Testis (tissue), 5 donors: ENCODE measurements at places on chromosomes 13 and 19. TPM values are rescaled to one million over a fixed set of nuclear protein-coding genes. Genes with fewer than 3 reads are reported as not detected.

LHFPL6 gene
- total RNA-seq, result 52.1 TPM

HSPBP1 gene
- 43.5 TPM for total RNA-seq

KLF1 gene
- total RNA-seq, result 0.31 TPM

FPR2 gene
- 0.31 TPM for total RNA-seq

LIM2 gene
- total RNA-seq, result 0.31 TPM

CD209 gene
- 0.55 TPM for total RNA-seq

IZUMO1 gene
- total RNA-seq, result 28.9 TPM

COX6B2 gene
- total RNA-seq, result 27.9 TPM

PODNL1 gene
- 14.6 TPM for total RNA-seq

TMIGD2 gene
- 1.1 TPM for total RNA-seq

DNA sequence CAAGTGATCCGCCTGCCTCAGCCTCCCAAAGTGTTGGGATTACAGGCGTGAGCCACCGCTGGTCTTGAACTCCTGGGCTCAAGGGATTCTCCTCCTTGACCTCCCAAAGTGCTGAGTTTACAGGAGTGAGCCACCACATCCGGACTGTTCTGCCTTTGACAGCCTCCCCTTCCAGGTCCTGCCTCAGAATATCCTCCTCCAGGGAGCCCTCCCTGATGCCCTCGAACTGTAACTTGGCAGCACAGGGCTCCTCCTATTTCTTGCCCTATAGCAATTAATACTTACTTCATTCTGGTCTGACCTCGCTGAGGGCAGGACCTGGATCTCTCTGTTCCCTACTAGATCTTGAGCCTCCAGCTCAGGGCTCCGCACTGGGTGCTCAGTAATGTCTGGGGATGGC lies 5.9 kb downstream of the CPT1C start:
- no peak for DNase-seq

- DNase-seq, result no peak
These were observed 1.2 kb upstream of the PLPP2 start for GRCh38 chr19:292281-292884.

GRCh38 chr13:91359631-91360030 lies 12.1 kb downstream of the MIR17HG start:
- no peak for DNase-seq

GRCh38 chr19:38004521-38005223 lies 97.7 kb downstream of the SIPA1L3 start:
- peak; percentile 81 for DNase-seq

- DNase-seq, result no peak
These were observed 48.5 kb downstream of the GAS6 start for GRCh38 chr13:113815151-113816058.

- no peak for DNase-seq
These were observed 1.1 kb upstream of the FLT3LG start for GRCh38 chr19:49472936-49473335.

GRCh38 chr13:109840201-109840892 lies 54.0 kb upstream of the IRS2 start:
- no peak for DNase-seq

GRCh38 chr19:13208672-13209483 lies 58.7 kb downstream of the IER2 start:
- DNase-seq, result no peak

- no peak for DNase-seq
These were observed 170.3 kb downstream of the TSHZ3 start for GRCh38 chr19:31178833-31179470.

GRCh38 chr19:39275578-39275977 lies 7.4 kb downstream of the IFNL2 start:
- DNase-seq, result no peak

- DNase-seq, result peak; percentile 88
These were observed 4.8 kb upstream of the ZNF253 start for GRCh38 chr19:19860756-19861390.

DNA sequence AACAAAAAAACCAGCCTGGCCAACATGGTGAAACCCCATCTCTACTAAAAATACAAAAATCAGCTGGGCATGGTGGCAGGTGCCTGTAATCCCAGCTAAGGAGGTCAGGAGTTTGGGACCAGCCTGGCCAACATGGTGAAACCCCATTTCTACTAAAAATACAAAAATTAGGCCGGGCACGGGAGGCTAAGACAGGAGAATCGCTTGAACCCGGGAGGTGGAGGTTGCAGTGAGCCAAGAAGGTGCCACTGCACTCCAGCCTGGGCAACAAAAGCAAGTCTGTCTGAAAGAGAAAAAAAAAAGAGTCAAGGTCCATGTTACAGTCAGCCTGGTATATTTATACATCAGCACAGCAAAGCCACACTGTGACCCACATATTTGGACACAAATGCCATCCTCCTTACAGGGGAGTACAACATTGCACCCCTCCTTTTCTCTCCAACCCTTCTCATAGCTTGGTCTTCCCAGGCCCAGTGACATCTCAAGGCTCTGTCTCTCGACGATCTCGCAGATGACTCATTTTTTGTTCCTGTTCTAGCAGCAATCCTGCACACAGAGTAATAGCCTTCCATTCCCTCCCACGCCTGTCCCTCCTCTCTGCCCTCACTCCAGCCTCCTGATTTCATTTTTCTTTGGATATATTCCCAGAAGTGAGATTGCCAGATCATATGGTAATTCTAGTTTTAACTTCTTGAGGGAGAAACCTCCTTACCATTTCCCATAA lies 21.0 kb upstream of the DPP9 start:
- DNase-seq, result peak; percentile 91

- peak; percentile 42 for DNase-seq
These were observed 20.9 kb downstream of the FCHO1 start for GRCh38 chr19:17772172-17772571.
